ENCODE measurements at places on chromosomes 1 and 21. TPM values are rescaled to one million over a fixed set of nuclear protein-coding genes. Genes with fewer than 3 reads are reported as not detected.

Gene ERICH3
- 0.52 TPM for polyA plus RNA-seq

Gene HJV
- polyA plus RNA-seq = 0.16 TPM

Gene HES3
- polyA plus RNA-seq = not detected

Gene IQGAP3
- polyA plus RNA-seq = 14.3 TPM

Gene OPRD1
- 0.63 TPM for polyA plus RNA-seq

Gene NIBAN1
- 18.3 TPM for polyA plus RNA-seq

Gene ATP1A2
- 5.0 TPM for polyA plus RNA-seq

Gene LRRC71
- polyA plus RNA-seq = 1.4 TPM

Gene LHX4
- polyA plus RNA-seq = 2.3 TPM

Gene RHBG
- 0.26 TPM for polyA plus RNA-seq
